ENCODE measurements at places on chromosomes 16 and 17.

- no peak for DNase-seq
These were observed 764 bp upstream of the SMURF2 start for GRCh38 chr17:64662774-64663367.

DNA sequence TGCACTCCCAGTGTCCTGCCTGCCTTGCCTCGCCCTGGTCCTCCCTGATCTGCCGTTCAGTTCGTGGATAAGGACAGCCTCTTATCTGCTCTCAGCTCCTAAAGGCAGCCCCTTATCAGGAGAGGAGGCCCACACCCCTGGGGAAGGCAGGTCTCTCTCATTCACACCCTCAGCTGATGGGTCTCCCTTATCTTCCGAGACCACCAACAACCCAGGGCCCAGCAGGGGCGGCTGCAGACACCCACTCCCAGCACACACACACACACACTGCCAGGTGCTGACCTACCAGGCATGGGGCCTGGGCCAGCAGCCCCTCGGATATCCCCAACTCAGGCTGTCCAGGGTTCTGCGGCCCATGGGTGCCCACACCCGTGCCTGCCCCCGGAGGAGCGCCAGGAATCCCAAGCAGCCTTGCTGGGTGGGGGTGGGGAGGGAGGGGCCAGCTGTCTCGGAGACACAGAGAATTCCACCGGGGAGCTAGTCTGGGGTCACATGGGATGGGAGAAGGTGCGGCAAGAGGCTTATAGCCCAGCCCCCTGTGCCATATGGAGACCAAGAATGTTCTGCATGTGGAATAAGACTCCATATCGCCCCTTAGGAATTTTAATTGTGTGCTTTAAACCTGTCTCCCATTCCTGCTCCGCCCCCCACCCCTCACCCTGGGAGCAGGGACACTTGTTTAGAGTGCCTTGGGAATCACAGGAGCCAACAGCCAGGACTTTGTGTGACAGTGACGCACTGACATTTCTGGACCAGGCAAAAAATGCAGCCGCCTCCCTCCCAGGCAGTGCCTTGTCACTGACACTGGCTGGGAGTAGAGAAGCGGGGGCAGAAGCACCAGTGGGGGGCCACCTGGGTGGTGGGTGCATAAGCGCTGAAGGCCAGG, 41.9 kb upstream of the EMP2 start:
- DNase-seq = no peak

DNA sequence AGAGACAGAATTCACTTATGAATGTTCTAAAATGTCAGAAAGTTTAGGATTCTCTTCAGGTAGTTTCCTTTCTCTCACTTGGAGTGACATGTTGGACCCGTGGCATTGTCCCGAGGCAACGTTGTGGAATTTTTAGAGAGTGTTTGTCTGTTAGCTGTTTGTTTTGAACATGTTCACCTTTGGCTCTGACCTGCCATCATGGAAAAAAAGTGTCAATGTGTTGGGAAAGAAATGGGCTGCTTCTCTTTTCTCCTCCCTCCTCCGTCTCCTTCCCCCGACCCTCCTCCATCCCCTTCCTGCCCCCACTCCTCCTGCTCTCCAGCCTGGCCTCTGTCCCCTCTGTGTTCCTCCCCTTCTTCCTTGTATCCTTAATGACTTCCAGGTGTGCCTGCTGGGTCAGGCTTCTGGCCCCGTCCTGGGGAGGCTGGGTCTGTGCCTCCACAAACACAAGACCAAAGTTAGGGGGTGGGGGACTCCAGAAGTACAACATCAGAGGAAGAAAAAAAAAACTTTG, 463.1 kb downstream of the MAF start:
- DNase-seq = no peak

- DNase-seq = no peak
These were observed 52.6 kb downstream of the PIGL start for GRCh38 chr17:16269658-16270057.

- peak; percentile 79 for DNase-seq
These were observed 31.3 kb downstream of the ZCCHC14 start for GRCh38 chr16:87461466-87461991.

- peak; percentile 55 for DNase-seq
These were observed 402.8 kb upstream of the SALL1 start for GRCh38 chr16:51553910-51554309.

- DNase-seq = no peak
These were observed 1725.0 kb downstream of the TP53TG3F start for GRCh38 chr16:35184356-35184870.

GRCh38 chr16:85716680-85717038, 27.9 kb upstream of the GINS2 start:
- DNase-seq = no peak

All from epithelial cell of prostate (primary cell).